ENCODE measurements at places on chromosomes 12 and 14.

DNA sequence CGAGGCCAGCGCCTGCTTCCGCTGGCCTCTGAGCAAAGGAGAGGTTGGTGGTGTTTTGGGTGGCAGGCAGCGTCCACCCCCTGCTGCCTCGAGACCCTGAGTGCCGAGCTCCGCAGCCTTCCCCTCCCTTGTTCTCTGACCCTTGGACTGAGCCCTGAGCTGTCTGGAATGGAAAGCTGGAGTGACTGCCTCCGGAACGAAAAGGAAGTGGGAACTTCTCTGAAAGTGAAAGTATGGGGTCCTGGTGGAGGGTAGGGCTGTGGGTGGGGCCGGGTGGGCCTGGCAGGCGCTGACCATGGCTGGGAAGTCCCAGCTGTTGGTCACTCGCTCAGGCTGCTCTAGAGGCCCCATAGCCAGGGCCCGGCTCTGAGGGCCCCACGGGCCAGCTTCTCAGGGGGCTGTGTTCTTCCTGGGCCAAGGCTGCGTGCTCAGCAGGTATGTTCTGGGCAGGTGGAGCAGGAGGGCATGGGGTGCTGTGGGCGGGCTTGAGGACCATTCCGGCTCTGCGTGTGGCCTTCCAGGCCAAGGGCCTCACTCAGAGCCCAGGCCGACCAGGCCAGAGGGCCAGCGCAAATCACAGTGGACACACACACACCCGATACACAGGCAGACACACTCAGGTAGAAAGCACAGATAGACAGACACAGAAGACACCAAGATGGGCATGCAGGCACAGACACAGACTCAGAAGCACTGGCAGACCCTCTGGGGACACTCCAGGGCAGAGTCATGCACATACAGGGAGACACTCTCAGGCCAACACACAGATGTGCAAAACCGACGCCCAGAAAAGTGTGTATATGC is at the start of gene EXOC3L4:
EXOC3L4 (plus strand) TSS at position 320 of the 804 bp plus-strand sequence. CDS start 5,495 bp downstream, outside the sequence.
- no peak for DNase-seq

GRCh38 chr14:76874734-76875133 is 48.5 kb downstream of the LRRC74A start:
- no peak for DNase-seq

DNA sequence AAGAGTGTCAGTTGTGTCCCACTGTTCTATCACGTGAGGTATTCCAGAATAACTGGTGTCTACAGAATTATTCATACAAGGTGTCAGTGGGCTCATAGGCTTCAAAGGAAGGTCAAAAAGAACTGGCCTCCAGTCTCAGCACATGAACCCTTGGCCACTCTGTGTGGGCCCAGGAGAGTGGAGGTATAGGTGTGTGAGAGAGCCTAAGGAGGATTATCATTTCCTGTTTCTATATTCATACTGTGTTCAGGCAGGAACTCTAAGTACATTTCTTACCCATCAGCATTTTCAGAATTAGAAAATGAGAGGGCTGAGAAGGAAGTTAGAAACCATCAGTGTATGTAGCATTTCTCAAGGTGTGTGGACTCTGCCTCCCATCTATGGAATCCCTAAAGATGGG is 87.0 kb downstream of the BTG1 start:
- DNase-seq, result no peak

GRCh38 chr12:29187756-29188155 is 38.7 kb downstream of the FAR2 start:
- DNase-seq, result no peak

- no peak for DNase-seq
These were observed 2.0 kb upstream of the NTF3 start for GRCh38 chr12:5429741-5430557.

GRCh38 chr12:92363295-92364146 is 217.9 kb upstream of the BTG1 start:
- DNase-seq, result no peak

GRCh38 chr12:112208301-112208910 is 83.0 kb downstream of the TRAFD1 start:
- DNase-seq, result no peak

DNA sequence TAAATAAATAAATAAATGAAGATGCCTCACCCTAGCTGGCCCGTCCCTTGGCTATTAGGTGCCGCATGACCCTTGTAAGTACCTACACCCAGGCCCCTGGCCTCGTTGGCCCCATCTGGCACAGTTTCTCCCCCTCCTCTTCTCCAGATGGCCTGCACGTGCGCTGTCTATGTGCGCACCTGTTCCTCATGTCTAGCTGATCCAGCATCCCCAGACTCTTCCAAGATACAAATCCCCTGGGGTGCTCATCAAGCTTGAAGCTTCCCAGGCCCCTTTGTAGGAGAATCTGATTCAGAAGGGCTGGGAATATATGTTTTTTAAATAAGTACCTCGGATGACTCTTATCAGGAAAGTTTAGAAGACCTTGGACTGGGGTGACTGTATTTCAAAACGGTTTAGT is 133.3 kb downstream of the CHST11 start:
- no peak for DNase-seq

DNA sequence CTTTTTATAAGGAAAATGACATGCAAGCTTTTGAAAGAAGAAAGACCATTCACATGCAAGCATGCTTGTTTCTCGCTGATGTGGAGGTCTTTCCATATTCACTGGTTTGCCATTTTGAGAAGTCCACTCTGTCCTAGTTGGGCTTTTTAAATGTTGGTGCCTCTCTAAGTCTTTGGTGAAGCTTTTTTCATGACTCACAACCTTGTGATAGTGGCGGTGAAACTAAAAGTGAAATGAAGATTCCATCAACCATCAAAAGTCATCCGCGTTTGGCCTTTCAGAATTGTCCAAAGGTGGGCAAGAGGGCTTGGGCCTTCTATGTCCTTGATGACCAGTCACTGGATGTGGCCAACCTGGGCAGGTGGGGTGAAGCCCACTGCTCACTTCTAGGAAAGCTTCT is 4.3 kb downstream of the LRRC74A start:
- no peak for DNase-seq

GRCh38 chr12:19962192-19962591 is 406.1 kb upstream of the PDE3A start:
- DNase-seq, result no peak

DNA sequence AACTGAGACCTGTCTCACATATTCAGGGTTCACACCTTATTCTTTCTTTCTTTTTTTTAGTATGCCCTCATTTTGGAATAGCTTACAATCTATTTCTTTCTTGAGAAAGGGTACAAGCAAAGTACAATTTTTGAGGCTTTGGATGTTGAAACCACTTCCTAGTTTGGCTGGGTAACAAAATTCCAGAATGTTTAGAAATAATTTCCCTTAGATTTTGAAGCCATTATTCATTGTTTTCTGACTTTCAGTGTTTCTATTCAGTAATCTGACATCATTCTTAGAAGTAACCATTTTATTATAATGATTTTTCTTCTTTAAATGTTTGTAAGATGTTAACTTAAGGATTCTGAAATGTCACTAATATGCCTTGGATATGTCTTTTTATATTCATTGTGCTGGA is 28.2 kb downstream of the ST8SIA1 start:
- DNase-seq, result no peak

DNA sequence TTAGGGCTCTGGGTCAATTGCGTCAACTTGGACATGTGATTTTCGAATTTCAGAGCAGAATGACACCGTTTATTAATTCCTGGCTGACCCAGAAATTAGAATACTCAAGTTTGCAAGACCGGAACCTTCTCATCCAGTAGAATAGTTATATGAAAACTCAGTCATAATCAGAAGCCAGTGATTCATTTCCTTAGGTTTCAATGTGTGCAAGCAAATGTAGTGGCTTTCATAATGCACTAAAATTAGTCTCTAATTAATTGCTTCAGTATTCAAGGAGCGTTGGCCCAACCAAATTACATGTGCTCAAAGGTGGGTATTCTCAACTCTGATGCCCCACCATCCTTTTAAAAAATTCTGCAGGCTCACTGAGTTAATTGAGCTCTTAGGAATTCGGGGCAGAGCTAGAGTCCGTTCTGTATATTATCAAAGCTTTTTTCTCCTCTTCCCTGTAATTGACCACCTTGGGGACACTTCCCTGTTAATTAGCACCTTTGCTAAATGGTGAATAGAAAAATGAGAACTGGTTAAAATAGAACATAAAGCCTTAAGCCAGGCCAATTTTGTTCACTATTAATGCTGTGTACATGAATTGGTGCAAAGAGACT is 55.4 kb downstream of the DAO start:
- no peak for DNase-seq

GRCh38 chr14:82055515-82056115 is 522.0 kb upstream of the SEL1L start:
- no peak for DNase-seq

GRCh38 chr12:116839287-116839830 is 41.9 kb downstream of the HRK start:
- no peak for DNase-seq

- no peak for DNase-seq
These were observed 89.0 kb downstream of the SH2B3 start for GRCh38 chr12:111494676-111495075.

GRCh38 chr12:68786929-68787328 is 21.0 kb upstream of the MDM2 start:
- DNase-seq, result no peak

- DNase-seq, result no peak
These were observed 15.6 kb downstream of the VCPKMT start for GRCh38 chr14:50100805-50101204.

GRCh38 chr12:118498171-118498570 is 121.8 kb downstream of the SUDS3 start:
- DNase-seq, result no peak

- no peak for DNase-seq
These were observed 11.1 kb downstream of the PTGES3 start for GRCh38 chr12:56676851-56677580.

DNA sequence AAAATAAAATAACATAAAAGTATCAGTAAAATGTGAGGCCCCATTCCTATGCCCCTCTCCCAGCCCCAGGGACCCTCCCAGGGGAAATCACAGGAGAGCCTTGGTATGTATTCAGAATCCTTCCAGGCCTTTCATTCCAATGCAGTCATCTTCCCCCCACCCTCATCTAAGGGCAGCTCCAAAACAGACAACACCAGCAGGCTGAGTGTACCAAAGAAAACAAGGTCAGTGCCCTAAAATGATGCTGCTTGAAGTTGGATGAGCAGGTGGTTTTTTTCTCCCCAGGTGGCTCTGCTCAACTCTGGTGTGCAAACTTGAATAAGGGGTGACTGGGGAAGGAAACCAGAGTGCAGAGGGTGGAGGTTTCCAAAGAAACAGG is 56.2 kb downstream of the TSPAN9 start:
- DNase-seq, result no peak

GRCh38 chr12:119406308-119406707 is 71.8 kb downstream of the CCDC60 start:
- no peak for DNase-seq

- no peak for DNase-seq
These were observed 43.3 kb downstream of the OTOGL start for GRCh38 chr12:80142640-80143039.

GRCh38 chr12:92034083-92034482 is 111.6 kb downstream of the BTG1 start:
- no peak for DNase-seq

- DNase-seq, result no peak
These were observed 15.1 kb downstream of the GLRX5 start for GRCh38 chr14:95549656-95550585.

DNA sequence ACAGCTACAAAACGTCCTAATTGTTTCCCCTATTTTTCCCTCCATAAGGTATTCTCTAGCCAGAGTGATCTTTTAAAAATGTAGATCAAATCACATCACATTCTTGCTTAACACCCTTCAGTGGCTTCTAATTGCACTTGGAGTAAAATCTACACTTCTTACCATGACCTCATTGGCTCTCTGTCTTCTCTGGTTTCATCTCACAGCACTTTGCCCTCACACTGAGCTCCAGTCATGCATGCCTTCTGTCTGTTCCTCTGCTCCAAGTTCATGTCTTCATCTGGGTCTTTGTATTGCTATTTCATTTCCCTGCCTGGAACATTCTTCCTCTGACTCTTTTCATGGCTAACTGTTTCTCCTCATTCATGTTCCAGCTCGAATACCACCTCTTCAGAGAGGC is 220.4 kb upstream of the GARIN6 start:
- no peak for DNase-seq

DNA sequence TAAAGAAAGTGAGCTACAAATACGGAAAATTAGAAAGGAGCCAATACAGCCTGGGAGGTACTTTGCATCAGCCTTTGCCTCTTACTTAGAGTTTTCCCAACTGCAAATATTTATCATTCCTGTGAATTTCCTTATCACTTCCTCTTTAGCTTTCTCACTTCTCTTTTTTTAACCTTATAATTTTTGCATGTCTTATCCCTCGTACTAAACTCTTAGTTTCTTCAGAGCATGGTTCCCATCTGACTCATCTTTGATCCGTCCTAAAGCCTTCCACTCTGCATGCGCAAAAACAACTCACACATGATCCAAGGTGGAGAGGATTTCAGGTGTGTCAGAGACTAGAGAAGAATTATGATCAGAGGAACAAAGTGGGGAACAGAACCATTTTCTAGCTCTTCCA is 9.6 kb upstream of the SNAPC1 start:
- DNase-seq, result no peak

- no peak for DNase-seq
These were observed 953 bp upstream of the NKX2-8 start for GRCh38 chr14:36583242-36583892.

GRCh38 chr12:110314308-110314707 is 33.3 kb downstream of the ATP2A2 start:
- DNase-seq, result no peak

- DNase-seq, result peak; percentile 50
These were observed 114.3 kb downstream of the KSR2 start for GRCh38 chr12:117854339-117855012.

- no peak for DNase-seq
These were observed 114.6 kb downstream of the CHST11 start for GRCh38 chr12:104571328-104571727.

DNA sequence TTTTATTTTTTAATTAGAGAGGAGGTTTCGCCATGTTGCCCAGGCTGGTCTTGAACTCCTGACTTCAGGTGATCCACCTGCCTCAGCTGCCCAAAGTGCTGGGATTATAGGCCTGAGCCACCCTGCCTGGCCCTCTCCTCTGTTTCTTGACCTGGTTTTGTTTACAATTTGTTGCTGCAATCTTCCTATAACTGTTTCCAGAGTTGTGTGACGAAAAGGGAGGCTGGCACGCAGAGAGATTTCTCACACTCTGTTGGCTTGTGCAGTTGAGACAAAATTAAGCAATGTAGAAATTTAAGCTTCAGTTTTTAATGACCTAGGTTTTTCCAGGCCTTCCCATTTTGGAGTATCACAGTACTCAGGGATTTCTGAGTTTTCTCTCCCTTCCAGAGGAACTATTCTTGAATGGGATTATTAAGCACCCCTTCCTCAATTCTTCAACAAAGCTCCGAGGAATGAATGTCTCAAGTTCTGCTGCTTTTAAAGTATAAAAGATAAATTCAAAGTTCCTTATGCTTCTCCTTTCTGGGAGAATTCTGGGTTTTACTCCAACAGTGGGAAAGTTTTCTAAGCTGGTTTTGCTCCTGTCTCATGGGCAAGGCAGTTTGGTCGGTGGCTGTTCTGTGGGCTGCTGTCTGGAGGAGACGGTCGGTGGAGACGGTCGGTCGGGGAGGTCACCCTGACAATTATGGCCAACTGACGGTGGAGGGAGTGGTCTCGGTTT is 20.4 kb upstream of the FOS start:
- DNase-seq, result no peak

Data from NCI-H2081 (cell line).